Activated CD4-positive, alpha-beta T cell treated with anti-CD3 and anti-CD28 coated beads for 48 hours (primary cell): ENCODE measurements at places on chromosomes 3 and 15.

DNA sequence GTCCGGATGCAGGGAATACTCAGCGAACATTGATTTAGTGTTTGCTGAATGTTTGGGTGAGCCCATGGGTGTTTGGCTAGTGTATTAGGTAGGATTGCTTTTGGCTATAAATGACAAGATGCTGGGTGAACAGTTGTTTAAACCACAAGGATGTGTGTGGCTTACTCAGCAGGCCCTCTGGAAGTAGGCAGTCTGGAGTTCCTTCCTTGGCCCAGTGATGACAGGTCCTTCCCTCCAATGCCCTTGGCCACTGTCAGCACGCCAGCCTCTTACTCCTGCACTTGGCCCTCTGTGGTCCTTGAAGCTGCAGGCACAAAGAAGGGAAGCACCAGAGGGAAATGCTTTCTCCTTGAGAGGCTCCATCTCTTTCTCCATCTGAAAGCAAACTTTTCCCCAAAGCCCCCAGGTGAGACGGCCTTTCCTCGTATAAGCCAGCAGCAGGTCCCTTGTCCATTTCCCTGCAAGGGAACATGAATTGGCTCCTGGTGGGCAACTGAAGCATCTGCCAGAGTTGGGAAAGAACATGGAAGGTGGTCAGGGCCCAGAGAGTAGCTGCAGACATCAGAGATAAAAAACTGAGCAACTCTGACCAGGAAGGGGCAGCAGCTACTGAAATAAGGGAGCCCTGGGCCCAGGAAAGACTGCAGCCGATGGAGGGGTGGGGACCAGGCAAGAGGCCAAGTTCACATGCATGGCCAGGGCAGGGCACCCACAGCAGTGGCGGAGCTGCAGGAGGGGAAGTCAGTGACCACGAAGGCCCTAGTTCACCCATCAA is 105.0 kb downstream of the TPRA1 start:
- no peak for DNase-seq

GRCh38 chr3:127805026-127805753 is 17.1 kb downstream of the MGLL start:
- no peak for DNase-seq

DNA sequence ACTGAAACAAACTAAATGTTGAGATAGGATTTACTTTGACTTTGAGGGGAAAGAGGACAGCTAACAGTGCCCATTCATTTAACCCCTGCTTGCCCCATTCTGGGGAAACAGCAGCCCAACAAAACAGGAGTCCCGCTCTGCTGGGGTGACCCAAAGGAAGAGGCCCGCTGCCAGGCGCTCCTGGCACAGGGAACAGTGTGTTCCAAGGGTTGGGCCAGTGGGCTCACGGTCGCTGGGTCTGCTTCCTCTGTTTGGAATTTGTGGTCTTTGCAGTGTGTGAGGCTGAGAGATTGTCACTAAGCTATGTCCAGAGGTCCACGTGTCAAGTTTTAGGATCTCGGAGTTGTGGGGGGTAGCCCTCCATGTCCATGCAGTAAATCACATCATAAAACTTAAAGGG is 250.4 kb upstream of the C2CD4B start:
- DNase-seq = no peak

DNA sequence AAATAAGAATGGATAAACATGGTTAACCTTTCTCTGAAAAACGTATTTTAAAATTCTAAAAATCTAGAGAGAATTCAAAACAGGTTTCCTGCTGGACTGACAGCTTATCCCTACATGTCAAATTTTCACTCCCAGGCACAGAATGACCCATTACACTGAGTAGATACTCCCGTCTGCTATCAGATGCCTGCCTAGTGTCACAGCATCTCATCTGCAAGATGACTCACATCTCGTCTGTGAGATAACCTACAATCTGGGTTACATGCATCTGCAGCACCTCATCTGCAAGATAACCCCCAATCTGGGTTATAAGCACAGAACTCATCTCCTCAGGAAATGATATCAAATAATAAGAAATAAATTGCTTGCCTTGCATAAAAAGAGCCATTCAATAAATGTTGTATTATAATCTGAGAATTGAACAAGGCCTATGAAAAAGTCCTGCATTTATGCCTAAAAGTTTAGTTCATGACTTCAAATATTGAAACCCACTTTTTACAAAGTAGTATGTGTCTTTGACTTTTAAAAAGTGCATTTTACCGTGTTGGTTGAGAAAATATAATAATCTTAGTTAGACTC is 188.3 kb upstream of the THBS1 start:
- DNase-seq = no peak

DNA sequence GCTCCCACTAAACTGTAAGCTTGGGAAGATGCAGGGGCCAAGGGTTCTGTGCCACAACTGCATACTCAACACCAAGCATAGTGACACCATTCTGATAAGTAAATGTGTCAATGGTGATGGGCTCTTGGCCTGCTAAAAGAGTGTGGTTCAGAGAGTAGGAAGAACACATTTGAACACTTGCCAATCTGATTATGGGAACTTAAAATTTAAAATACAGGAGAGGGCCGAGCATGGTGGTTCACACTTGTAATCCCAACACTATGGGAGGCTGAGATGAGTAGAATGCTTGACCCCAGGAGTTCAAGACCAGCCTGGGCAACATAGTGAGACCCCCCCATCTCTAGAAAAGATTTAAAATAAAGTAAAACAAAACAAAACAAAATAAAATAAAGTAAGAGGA is 34.1 kb downstream of the PTPN9 start:
- no peak for DNase-seq

DNA sequence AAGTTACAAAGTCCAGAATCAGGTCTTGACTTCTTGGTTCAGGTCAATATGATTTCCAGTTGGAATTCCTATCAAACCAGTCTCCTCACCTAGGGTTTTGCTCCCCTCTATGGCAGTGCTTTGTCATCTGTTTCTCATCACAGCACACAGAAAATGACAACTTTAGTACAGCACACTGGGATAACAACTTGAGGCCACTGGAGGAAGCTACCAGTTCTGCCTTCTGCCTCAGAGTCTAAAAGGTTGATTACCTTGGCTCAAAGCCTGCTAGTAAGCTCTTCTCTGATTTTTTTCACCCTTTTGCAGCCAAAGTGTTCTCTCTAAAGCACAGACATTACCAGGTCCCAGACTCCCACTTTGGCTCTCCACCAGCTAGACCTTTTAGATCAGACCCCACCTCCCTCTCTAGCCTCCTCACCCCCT is 24.8 kb upstream of the TRIM59 start:
- no peak for DNase-seq

DNA sequence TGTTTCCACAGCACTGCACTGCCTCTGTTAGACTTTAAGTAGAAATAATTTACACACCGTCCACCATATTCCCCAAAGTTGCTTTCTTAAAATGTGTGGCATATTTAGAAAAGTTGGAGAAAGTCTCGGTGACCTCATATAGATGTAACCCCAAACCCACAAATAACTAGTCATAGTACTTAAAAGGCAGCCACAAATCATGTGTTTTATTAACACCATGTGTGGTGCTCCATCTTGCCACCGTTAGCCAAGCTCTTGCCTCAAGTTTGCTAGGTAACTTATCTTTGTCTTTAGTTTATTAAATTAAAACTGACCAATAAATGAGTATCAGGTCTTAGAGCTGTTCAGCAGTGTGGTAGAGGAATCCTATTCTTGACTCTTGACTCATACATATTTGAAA is 257.9 kb downstream of the UBE2E2 start:
- no peak for DNase-seq

DNA sequence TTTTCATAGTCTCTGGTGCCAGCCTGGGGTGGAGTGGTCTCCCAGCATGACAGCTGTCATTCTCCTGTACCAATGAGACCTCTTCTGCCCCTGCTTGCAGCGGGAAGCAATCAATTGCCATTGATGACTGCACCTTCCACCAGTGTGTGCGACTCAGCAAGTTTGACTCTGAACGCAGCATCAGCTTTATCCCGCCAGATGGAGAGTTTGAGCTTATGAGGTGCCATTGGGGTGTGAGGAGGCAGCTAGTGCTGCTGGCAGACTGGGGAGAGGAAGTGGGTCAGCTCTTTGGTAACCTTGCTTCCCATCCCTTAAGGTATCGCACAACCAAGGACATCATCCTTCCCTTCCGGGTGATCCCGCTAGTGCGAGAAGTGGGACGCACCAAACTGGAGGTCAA is 4.4 kb upstream of the ABCF3 start:
- no peak for DNase-seq
